GM13976 (cell line): ENCODE measurements at places on chromosomes 7 and 10.

DNA sequence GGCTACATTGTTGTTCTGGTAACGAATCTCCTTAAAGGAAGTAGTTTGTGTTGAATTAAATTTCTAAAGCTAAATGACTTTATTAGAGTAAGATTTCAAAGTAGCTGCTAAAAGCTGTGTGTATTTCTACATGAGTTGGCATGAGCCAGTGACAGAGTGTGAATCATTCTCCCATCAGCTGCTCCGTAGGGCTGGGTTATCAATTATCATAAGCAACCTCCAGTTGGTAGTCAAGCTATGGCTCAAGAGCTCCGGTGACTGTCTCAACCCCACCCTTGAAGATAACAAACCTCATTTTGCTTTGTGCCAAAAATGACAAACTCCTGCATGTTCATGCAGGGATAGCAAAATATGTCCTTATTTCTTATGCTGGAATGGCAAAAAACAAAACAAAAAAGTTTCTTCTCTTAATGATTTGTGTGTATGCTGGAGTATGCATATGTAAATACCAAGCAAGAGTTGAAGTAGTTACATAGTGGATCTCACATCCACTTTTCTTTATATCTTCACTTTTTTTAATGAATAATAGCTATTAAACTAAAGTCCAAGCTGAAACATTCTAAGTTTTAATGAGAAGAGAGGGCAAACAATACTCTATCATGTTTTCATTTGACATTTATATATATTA is 249.4 kb downstream of the CACNA2D1 start:
- no peak for DNase-seq

- no peak for DNase-seq
Measured at GRCh38 chr10:58968389-58968755, 208.1 kb upstream of the PHYHIPL start.

- peak; percentile 38 for DNase-seq
Measured at GRCh38 chr7:117322741-117323304, at the start of gene WNT2. WNT2 (minus strand) TSS chr7:117323058; CDS start chr7:117322989, 69 bp downstream.

DNA sequence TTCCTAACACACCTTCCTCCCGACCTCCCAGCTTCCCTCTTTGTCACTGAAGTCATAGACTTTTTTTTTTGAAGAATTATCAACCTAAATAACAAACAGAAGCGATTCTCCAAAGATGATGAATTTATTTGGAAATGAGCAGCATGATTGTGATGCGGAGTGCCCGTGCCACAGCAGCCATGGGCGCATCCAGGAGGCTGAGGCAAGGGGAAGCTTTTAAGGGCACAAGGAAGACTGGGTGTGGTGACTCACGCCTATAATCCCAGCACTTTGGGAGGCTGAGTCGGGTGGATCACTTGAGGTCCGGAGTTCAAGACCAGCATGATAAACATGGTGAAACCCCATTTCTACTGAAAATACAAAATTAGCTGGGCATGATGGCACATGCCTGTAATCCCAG is 16.2 kb upstream of the GIMAP8 start:
- no peak for DNase-seq

DNA sequence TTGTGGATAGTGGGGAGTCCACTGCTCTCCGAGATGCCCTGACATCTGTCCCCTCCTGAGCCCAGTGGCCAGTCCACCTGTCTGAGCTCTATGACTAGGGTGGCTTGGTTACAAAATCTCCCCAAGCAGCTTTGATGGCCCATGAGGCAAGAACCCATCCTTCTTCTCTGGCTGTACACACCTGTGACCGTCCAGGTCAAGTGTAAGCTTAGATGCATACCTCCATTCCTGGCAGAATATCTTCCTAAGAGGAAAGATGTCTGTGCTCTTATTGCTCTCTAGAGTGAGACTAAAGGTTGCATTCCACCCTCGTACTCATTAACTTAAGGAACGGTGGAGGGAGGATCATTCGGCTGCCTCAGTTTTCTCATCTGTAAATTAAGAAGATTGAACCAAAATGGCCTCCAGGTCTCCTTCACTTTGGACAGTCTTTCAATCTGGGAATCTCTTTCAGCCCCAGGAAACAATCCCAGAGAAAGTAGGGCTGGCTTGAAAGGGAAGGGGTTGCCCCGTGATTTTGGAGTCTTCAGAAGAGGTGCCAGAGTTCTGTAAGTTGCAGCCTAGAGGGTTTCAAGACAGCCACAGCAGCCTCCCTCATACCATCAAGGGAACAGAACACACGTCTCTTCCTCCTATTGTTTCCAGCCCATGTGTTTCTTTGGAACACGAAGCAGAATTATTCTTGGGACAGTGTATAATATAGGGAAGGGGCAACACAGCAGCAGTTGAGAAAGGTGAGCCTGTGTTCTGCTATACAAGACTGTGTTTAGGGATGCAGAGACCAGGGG is 5.5 kb downstream of the HOXA4 start:
- DNase-seq: no peak
